ENCODE measurements at places on chromosomes 2 and 18.

DNA sequence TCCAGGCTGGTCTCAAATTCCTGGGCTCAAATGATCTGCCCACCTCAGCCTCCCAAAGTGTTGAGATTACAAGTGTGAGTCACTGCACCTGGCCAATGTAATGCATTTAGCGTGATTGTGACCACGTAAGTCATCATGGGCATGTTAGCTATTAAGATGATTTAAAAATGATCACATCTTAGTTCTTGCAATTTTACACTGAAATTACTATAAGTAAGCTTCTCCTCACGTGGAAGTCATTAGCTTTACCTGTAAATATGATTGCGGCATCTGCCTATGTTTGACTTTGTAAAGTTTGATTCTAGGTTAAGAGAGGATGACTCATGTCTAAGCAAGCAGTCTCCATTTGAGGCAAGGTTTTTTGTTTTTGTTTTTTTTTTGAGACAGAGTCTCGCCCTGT, 85.5 kb downstream of the PMAIP1 start:
- DNase-seq: no peak

DNA sequence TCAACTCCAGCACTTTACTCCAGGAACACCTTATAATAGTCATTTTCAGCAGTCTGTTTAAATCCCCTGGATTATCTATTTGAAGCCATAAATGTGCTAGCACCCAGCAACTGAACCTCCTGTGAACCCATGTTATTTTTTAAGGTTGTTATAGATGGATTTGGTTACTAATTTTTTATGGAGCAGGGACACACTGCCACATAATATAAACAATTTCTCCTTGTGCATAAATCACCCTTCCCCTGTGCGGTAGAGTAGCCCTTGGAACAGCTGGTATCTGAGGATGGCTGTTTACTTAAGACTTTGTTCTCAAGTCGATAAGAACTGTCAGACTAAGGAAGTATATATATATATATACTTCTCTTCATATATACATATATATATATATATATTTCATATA, 367.4 kb downstream of the EPHA4 start:
- no peak for DNase-seq

- DNase-seq: no peak
Observed at GRCh38 chr2:215105607-215106354, 32.6 kb downstream of the ABCA12 start.

DNA sequence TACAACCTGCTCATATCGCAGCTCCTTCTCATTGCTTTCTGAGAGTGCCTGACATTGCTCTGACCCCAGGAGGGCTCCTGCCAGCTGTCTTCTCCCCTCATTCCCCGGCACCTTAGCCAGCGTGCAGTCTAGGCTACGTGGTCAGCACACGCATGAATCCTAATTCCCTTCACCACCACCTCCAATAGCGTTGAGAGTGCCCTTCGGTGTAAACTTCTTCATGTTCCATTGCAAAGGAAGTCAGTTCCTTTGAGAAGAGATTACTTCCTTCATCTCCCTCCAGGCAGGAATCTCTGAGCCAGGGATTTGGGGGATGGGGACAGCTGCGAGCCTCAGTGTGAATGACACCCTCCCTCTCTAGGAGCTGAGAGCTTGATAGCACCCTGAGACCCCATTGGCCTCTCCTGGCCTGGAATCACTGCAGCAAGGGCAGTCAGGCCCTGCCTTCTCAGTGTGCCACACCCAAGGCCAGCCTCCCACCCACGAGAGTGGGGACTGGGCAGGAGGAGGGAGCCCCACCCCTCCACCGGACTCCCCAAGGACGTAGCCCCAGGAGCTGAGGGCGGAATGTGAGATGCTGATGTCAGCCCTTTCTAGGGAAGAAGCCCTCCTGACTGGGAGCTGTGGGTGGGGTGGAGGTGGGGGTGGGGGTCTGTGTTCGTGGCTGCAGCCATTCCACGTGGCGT, 53.4 kb downstream of the SLC66A2 start:
- no peak for DNase-seq

GRCh38 chr2:190511104-190511503, 23.4 kb downstream of the NEMP2 start:
- DNase-seq: no peak

- no peak for DNase-seq
Observed at GRCh38 chr2:196274387-196274809, 103.0 kb upstream of the STK17B start.

DNA sequence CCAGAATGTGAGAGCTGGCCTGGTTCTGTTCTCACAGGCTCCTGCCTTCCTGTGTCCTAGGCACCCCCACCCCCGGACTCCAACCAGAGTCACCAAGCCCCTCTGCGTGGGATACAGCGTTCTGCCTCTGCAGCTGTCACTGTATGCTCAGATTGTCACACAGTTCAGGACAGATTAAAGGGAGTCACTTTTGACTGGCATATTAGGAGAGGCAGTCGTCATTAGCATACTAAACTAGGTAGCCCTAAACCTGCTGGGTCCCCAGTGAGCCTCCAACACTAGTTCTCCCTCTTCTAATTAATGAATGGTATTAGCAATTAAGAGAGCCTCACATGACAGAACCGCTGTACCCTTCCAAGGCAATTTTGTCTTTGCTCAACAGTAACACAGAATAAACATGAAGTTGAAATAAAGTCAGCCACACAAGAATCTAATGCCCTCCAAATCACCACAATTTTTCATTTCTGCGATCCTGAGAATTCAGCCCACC, 340.2 kb downstream of the CMPK2 start:
- DNase-seq: no peak

GRCh38 chr18:417495-417894, 83.0 kb downstream of the COLEC12 start:
- no peak for DNase-seq

DNA sequence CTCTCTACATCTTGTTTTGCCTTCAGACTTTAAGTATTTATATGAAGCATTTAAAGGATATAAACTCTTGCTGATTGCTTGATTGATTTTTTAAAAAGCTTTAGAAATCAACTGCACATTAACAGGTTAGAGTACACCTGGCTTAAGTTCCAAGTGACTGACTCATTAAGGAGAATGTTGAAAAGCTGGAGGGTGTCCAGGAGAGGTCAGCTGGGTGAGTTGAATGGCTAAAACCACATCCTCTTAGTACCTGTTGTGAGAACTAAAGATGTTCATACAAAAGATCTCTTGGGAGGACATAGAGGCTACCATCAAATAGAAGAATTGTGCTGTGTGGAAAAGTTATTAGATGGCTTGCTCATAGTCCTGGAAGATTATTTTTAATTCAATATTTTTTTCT, 206.8 kb downstream of the TXNL1 start:
- DNase-seq: no peak

DNA sequence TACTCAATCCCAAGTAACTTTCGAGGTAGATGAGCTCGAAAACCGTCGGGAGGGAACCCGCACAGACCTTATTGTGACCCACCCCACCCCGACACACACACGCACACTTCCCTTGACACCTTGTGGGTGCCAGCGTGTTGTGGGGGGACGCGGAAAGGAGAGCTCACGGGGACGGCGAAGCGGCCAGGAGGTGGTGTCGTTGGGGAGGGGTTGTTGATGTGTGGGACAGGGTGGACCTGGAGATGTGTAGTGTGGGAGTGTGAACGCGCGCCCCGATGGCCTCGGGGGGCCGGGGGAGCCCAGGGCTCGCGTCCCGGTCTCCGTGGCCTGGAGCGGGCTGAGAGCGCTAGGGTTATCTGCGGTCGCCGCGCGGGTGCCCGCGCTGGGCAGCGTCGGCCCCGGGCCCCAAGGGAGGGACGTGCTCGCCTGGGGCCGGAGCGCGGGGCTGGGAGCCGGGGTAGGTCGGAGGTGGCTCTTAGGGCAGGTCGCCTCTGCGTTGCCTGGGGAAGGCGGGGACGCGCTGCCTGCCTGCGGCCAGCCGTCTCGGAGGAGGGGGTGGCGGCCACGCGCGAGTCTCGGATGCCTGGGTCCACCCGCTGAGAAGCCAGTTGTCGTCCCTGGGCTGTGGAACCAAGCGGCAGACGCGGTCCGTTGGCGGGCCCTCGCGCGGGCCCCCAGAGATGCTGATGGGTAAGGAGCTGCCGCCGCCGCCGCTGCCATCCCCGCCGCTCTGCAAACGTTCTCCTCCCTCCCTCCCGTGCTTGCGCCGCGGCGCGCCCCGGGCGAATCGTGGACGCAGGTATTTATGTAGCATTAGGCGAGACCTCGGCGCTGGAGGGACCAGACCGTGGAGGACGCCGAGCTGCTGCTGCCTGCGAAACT, 1.6 kb downstream of the KLHL29 start:
- no peak for DNase-seq

- no peak for DNase-seq
Observed at GRCh38 chr2:39141334-39142271, 20.8 kb upstream of the SOS1 start.

DNA sequence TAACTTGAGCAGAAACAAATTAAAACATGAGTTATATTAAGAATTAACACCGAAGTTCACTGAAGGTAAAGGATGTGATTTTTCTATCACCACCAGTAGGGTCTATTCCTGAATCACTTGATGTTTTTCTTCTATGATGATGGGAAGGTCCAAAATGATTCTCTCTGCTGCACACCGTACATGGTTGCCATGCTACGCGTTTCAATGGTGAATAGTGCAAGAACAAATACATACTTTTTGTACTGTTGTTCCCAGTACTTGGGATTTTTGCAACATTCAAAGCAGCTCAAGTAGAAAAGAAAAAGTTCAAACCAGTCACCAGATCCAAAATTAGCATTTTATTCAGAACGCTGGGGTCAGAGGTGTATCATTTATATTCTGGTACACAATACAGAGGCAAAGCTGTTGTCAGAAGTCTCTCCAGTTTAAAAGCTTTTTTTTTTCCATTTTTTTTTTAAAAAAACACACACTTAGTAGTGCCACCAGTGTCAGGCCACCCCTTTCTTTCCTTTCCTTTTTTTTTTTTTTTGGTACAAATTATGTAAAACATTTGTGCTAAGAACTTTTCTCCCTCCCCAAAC, 226.2 kb downstream of the CDH2 start:
- no peak for DNase-seq

DNA sequence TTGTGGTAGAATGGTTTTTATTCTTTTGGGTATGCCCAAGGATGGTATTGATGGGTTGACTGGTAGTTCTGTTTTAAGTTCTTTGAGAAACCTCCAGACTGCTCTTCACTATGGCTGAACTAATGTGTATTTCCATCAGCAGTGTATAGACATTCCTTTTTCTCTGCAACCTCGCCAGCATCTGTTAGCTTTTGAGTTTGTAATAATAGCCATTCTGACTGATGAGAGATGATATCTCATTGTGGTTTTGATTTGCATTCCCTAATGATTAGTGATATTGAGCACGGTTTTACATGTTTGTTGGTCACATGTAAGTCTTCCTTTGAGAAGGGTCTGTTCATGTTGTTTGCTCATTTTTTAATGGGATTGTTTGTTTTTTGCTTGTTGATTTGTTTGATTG, 1348.7 kb upstream of the NXPH2 start:
- DNase-seq: no peak

GRCh38 chr18:63195326-63196159, 124.0 kb downstream of the BCL2 start:
- DNase-seq: no peak
